ENCODE measurements at places on chromosomes 2 and 18.

- DNase-seq = no peak
Observed at GRCh38 chr2:229514273-229514895, 200.0 kb downstream of the DNER start.

- no peak for DNase-seq
Observed at GRCh38 chr2:121175326-121175725, 109.7 kb downstream of the TFCP2L1 start.

- peak; percentile 85 for DNase-seq
Observed at GRCh38 chr18:24397694-24398368, at the start of gene OSBPL1A. OSBPL1A (minus strand) TSS chr18:24397824; CDS start chr18:24377533, 20,291 bp downstream.

DNA sequence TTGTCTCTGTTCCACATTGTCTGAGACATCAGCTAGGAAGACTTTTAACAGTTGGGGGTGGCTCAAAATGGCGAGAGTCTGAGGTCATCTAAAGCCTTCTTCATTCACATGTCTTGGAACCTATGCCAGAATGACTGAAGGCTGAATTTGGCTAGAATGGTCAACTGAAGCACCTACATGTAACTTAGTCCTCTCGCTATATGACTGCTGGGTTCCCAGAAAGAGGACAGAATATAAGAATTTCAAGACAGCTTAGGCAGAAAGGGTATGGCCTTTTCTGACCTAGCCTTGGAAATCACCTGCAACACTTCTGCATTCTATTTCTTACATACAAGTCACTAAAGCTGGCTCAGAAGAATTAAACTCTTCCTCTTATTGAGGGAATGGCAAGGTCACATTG, 75.6 kb upstream of the OTX1 start:
- no peak for DNase-seq

DNA sequence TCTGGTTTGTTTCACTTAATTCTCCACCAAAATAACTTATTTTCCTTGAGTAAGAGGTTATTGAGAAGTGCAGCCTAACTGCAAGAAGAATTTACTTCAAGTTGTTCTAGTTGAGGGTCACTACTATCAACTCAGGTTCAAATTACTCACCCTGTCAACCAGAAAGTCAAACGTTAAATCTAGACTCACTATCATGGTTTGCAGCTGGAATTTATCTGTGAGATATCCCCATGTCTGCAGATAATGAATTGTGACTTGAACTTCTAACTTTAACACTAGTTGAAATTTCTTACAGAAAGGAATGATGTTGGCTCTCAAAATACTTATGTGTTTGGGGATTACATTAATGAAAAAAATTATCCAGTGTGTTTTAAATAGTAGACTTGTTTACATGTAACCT, 1145.7 kb upstream of the NXPH2 start:
- DNase-seq = no peak

DNA sequence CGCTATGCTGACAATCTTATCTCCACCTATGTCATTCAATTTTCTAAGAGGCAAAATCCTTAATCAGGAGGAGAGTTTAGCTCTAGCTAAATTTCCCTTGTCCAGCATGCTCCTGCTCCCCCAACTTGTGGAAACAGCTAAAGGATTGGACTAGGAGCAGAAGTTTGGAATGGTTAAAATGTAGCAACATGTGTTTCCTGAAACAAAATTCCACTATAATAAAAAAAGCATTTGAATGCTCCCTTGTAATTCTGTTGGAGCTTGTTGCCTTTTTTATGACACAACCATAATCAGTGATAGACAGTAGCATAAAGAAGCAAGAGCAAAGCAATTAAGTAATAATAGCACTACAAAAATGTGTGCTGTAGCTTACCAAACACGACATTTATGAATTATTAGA, 6.9 kb downstream of the ACTR3 start:
- no peak for DNase-seq

Data from stimulated activated naive CD8-positive, alpha-beta T cell treated with anti-CD3 and anti-CD28 coated beads, Interleukin-15, Interleukin-2, amounts not matched to agents 100 U/mL and 50 U/mL, for 24 hours (primary cell).